ENCODE measurements at places on chromosomes 12 and 14.

GRCh38 chr12:75489613-75490210 lies 9.2 kb downstream of the GLIPR1 start:
- no peak for DNase-seq

DNA sequence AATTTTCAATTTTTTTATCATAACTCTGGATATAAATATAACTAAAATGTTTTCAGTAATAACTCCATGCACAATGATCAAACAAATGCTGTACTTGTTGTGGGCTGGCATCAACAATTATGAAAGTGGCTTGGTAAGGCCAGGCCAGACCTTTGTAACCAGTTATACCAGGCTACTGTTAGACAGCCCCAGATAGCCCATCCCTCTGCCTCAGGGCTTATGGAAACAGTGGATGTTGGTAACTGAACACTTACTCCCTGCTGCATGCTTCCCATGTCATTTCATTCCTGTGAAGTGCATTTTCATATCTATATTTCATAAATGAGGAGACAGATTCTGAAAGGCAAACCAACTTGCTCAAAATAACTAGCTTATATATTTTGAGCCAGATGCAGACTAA lies 195.0 kb downstream of the SYT1 start:
- no peak for DNase-seq

GRCh38 chr12:87384226-87384625 lies 645.0 kb downstream of the C12orf50 start:
- no peak for DNase-seq

DNA sequence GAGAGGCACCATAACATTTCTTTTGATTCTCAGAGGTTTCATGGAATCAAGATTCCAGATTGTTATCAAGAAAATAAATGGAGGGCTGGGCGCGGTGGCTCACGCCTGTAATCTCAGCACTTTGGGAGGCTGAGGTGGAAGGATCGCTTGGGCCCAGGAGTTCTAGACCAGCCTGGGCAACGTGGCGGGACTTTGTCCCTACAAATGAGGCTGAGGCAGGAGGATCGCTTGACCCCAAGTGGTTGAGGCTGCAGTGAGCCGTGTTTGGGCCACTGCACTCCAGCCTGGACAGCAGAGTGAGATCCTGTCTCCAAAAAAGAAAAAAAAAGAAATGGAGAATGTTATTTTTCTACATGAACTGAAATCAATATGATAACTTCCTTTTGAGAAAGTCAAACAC lies 1.3 kb downstream of the SLC39A9 start:
- no peak for DNase-seq

DNA sequence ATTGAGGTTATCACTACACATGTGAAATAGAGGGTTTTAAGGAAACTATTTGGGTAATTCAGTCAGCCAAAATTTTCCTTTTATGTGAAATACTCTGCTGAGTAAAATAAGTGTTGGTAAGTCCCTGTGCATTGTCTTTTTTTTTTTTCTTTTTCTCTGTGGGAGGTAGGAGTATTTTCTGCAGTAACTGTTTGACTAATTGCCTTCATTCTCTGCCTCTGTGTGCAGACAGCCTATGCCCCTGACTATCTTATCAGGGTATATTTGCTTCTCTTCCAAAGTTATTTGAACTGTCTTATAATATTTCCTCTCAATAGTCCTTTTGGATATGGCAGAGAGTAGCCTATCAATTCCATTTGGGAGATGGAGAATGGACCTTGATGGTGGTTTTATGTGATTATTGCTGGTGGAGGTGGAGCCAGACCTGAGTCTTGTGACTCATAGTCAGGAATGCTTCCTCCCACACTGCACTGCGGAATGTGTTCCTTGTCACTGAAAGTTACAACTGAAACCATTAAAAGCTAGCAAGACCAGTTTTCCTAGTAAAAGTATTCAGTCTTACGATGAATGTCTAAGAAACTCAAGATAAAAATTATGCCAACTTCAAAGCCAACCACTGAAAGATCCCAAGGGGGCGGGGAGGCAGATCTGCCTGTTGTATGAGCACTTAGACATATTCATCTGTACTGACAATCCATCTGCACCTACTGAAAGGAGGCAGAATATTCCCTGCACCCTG lies 40.9 kb upstream of the STXBP6 start:
- DNase-seq: no peak

DNA sequence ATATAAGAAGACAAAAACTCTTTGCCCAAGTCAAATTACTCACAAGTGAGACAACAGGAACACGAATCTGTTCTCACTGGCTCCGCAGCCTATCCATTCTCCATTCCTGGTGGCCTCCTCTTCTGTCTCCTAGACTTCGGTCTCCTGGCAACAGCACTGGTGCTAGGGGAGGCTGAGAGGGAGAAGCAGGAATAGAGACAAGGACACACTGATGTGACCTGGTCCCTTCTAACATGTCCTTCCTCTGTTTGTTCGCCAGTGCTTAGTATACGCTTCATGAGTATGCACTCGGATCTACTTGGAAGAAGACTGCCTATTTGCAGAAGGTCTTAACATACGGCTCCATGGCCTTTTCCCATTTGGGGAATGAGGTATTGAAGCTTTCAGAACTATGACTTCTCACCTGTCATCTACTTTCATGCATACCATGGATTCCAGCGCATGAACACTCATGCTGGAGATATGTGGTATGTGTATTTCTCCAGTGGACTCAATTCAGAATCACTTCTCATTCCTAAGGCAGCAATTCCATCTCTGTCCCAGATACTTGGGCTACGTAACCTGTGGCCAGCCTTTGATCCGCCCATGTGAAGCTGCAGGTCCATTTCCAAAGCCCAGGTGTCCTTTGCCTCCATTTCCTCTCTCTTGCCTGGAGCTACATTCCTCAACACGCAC lies 33.9 kb downstream of the BHLHE41 start:
- DNase-seq: no peak

DNA sequence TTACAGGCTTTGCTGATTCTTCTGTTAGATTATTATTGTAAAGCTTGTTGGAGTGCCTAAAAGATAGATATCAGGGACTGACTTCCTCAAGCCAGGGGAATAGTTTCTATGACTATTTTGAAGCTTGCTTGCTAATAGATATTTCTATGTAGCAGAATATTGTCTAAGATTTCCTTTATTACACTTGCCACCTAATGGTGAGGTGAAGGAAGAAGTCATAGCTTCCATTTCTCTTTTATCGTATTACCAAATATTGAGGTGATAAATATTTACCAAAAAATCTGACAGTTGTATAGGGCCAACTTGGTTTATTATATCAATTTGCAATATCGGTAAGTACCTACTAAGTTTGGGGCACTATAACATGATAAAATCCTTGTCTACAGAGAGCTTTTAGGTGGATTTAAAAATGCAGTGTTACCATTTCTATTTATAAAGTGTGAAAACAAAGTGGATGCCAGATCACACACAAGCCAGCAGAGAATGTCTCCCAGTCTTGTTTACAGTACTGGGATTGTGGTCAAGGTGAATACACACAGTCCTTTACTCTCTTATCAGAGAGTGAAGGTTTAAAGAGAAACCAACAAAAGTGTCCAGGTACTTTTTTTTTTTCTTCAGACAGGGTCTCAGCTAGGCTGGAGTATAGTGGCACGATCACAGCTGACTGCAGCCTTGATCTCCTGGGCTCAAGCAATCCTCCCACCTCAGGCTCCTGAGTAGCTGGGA lies 137.9 kb downstream of the IGF1 start:
- no peak for DNase-seq

GRCh38 chr14:92549859-92550230 lies 36.3 kb downstream of the RIN3 start:
- no peak for DNase-seq

- DNase-seq: no peak
Measured at GRCh38 chr14:52873694-52874093, 77.2 kb downstream of the FERMT2 start.

- DNase-seq: no peak
Measured at GRCh38 chr12:6734506-6735387, 10.9 kb downstream of the COPS7A start.

DNA sequence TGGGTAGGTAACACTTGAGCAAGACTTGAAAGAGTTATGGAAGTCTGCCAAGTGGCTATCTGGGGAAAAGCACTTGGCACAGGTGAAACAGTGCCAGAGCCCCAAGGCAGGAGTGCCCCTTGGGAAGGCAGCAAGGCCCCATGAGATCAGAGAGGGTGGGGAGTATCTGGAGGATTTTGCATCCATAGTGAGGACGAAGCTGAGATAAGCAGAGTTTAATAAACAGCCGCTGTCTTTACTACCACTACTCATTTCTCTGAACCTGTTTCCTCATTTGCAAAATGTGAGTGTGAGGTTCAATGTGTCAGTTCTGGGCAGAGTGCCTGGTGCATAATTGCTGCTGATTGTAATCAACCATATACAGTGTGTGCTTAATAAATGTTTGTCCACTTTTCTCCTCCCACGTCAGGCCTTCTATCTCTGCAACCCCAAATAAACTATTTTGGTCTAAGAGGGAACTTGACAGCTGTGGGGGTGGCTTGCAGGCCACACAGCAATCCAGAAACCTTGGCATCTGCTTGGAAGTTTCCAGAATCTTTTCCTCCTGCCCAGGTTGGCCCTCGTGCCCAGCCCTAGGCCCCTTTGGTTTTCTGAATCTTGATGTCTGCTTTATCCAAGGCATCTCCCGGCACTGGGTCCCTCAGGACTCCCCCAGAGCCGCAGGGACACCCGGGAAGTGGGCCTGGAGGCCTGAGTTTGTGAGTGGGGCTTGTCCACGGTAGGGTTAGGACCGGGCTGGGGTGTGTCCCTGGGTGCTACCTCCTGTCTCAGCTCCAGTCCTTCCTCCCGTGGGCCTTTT lies 4.5 kb downstream of the ABCB9 start:
- DNase-seq: no peak

- DNase-seq: no peak
Measured at GRCh38 chr14:92880851-92881250, 42.1 kb upstream of the CHGA start.

GRCh38 chr12:33752854-33753253 lies 269.4 kb upstream of the ALG10 start:
- DNase-seq: no peak

GRCh38 chr12:54486173-54486867 lies 11.2 kb upstream of the NCKAP1L start:
- no peak for DNase-seq

DNA sequence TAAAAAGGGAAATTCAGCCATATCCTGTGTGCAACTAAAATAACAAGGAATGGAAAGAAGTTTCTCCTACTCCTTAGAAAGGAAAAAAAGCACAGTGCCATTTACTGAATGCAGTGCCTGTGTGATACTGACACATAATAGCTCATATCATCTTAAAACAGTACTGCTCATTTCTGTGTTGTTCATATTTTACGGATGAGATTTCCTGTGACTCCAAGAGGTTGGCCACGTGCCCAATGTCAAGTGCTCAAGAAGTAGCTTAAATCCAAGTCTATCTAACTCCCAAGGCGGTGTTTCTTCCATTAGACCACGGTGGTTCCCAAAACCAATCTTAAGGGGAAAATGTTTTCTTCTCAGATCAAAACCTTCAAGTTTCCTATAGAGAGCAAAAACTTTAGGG lies 20.0 kb downstream of the MAP3K9 start:
- no peak for DNase-seq

GRCh38 chr12:92977326-92977725 lies 48.2 kb upstream of the EEA1 start:
- DNase-seq: no peak

GRCh38 chr12:76746516-76746915 lies 17.4 kb upstream of the ZDHHC17 start:
- no peak for DNase-seq

- no peak for DNase-seq
Measured at GRCh38 chr12:33296529-33296928, 143.1 kb downstream of the SYT10 start.

DNA sequence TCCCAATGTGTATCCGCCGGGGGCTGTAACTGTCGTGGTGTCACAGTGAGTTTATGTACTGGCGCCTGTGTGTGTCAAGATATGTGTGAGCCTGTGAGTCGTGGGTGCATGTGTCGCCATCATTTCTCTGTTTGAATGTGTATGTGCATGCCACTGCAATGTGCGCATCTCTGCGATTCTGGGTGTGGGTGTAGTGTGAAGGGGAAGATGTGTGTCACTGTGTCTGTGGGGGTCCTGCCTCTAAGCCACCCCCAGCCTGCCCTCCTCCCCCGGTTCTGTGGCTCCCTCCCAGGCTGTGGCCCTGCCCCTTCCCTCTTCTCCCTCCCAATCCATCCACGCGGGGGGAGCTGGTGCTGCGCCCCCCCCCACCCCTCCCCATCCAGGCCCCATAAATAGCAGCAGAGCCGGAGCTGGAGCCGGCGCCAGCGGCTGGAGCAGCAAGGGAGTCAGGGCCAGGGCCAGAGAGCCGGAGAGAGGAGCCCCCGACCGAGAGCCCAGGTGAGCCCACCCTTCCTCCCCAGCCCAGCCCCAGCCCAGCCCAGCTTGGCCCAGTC lies at the start of gene CPNE6:
TSS of gene CPNE6 (plus strand) at position 419 of the 554 bp plus-strand sequence. CDS start 1,375 bp downstream, outside the sequence.
- DNase-seq: no peak

GRCh38 chr12:124813782-124814181 lies 49.9 kb downstream of the SCARB1 start:
- no peak for DNase-seq

DNA sequence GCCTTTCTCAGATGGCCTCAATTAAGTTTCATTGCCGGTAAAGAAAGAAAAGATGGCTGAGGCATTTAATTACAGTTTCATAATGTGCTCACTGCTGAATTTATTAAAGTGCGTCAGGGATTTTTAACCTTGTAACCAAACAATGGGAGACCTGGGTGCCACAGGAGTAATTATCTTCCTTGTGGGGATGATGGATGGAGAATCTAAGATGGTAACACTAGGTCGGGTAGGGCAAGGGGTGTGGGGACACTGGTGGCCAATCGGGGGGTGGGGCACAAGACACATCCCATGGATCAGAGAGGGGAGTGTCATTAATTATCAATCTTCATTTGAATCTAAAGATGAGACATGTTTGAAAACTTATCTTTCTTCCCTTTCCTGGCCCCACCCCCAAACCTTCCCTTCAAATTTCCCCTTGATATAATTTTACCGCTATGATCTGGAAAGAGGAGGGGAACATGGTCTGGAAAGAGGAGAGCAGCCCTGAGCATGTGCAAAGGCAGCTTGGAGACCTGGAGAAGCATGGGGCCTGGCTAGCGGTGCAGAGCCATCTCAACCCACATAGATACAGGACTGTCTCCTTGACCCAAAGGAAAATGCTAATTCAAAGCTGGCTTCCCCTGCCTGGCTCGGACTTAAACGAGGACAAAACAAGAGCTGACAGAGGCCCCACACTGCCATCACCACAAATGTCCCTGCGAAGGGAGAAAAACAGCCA lies 231.3 kb upstream of the NOS1 start:
- DNase-seq: no peak

GRCh38 chr14:95184413-95184790 lies 27.1 kb upstream of the DICER1 start:
- no peak for DNase-seq

GRCh38 chr12:115574826-115575225 lies 702.7 kb downstream of the MED13L start:
- no peak for DNase-seq

Data from CD4-positive, alpha-beta T cell treated with Interleukin-12 subunit alpha and Interleukin-12 subunit beta, for 1 hour (primary cell).